Caudate nucleus (tissue), 63 donors: ENCODE measurements at places on chromosomes 7 and 10.

- DNase-seq, result no peak
Observed at GRCh38 chr7:118327174-118327573, 102.7 kb downstream of the ANKRD7 start.

DNA sequence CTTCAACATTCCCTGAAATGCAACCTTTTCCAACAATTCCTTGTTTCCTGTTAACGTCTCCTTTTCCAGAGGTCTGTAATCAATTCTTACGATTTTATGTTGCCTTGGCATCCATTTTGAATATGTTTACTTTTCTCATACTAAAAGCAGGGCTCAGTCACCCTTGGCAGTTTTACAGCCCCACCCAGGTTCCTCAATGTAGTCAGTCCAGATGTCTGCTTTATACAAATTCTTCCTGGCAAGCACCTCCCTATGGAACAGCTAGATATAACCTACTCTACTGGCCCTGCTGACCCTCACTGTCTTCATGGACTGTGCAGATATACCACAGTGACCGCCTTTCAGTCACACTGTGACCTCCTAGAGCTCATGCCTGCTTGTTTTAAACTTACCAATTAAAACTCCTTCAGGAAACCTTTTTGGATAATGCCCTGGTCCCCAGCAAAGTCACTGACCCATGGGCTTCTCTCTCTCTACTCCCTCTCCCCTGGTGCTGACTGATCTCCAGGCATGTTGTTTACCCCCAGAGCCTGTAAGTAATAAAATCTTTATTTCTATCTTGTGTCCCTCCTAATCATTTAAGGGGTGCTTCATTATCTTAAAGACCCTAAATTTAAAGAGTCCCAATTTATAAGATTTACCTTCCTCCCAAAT, 147.1 kb upstream of the STEAP1 start:
- DNase-seq, result no peak

DNA sequence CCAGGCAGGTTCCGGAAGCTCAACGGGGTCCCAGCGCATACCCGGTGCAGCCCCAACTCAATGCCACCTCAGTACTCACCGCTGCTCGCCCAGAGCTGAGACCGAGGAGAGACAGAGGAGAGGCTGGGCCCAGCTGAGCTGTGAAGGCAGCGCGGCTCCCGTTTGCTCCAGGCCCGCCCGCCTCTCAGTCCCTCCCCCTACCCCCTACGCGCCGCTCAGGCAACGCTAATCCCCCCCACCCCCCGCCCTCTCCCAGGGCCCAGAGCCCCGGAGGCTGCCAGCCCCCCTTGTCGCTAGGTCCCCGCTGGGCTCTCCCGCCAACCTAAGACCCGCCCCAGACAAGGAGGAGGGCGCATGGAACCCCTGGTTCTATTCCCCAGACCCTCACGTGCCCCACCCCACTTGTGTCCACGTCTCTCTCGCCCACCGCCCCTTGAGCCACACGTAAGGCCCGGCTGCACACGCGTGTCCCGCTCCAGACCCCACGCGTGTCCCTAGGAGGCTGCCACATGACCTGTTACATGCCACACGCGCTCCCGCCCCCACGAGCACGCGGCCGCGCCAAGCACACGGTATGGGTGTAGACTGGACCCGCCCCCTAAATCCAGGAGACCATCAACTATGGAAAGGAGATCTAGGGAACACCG, at the start of gene PSD:
TSS of gene PSD (minus strand) at position 164 of the 647 bp plus-strand sequence. CDS start 1,747 bp downstream, outside the sequence.
- DNase-seq, result no peak

DNA sequence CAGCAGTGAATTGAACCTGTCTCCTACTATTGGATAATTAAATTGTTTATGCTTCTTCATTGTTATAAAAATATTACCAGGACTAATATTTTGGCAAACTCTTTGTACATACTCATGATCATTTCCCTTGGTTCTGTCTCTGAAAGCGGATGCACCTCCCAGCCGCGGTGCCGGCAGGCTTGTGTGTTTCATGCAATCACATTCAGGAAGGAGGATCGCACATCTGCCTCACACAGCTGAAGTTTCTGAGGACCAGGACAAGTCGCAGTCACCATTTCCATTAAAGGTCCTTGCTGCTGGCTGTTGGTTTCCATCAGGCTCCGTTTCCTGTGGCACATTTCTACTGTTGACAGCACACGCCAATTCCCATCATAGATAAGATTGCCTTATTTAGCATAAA, 117.8 kb upstream of the SHH start:
- no peak for DNase-seq

DNA sequence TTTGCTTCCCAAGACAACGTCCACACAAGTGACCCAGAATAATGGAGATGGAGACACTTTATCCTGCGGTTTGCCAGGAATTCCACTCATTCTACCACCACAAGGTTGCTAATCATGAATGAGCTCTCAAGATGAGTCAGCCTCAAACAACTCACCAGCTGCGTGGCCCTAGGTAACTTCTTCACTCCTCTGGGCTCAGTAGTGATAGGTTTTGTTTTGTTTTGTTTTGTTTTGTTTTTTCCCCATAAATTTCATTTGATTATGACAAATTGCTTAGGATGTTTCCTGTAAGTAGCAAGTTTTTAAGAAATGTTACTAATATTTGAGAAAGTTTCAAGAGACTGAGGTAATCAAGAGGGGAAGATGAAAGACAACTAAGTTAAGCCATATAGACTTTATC, 286.8 kb downstream of the PARD3 start:
- no peak for DNase-seq

- no peak for DNase-seq
Observed at GRCh38 chr7:120280743-120281142, 7.8 kb downstream of the KCND2 start.

- no peak for DNase-seq
Observed at GRCh38 chr7:115068220-115068619, 146.3 kb downstream of the MDFIC start.

- DNase-seq, result no peak
Observed at GRCh38 chr7:22427855-22428254, 70.9 kb upstream of the RAPGEF5 start.

DNA sequence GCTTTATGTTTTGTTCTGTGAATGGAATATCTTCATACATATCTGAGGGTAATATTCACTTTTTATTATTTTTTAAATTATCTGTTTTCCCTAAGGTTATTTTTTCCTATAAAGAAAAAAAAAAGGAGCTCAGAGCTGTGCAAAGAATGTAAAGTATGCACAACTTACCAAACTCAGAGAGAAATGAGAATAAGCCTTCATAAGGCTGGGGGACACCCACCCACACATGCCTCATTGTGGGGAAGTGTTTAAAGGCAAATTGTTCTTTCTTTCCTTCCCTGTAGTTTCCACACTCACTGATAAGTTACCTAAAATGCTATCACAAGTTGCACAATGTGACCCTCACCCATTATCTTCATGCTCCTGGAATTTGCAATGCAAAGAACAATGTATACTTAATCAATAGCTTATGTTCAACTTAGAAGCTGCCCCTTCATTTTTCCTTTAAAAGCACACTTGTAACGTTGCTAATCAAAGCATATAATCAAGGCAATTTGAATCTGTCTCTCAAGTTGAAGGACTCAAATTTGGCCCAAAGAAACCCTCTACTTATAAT, 108.1 kb downstream of the GNAT3 start:
- no peak for DNase-seq

- no peak for DNase-seq
Observed at GRCh38 chr7:26329520-26330255, 38.0 kb downstream of the SNX10 start.

DNA sequence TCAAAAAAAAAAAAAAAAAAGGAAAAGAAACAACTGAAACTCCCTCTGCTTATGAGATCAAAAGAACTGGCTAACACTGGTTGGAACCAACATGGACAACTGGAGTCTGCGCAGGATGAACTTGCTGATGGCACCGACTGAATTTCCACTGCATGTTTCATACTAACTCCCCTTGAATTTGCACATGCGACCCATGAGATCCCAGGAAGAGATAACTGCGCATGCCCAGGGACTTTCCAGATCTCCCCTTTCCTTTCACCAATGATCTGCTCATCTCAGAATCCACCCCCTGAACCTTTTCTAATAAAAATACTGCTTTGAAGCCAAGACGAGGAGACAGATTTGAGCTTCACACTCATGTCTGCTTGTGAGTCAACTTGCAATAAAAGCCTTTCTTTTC, 20.7 kb downstream of the LBX1 start:
- no peak for DNase-seq

GRCh38 chr7:3154881-3155494, 111.3 kb upstream of the CARD11 start:
- no peak for DNase-seq
